HEK293T (cell line): ENCODE measurements at places on chromosomes 12 and 14.

DNA sequence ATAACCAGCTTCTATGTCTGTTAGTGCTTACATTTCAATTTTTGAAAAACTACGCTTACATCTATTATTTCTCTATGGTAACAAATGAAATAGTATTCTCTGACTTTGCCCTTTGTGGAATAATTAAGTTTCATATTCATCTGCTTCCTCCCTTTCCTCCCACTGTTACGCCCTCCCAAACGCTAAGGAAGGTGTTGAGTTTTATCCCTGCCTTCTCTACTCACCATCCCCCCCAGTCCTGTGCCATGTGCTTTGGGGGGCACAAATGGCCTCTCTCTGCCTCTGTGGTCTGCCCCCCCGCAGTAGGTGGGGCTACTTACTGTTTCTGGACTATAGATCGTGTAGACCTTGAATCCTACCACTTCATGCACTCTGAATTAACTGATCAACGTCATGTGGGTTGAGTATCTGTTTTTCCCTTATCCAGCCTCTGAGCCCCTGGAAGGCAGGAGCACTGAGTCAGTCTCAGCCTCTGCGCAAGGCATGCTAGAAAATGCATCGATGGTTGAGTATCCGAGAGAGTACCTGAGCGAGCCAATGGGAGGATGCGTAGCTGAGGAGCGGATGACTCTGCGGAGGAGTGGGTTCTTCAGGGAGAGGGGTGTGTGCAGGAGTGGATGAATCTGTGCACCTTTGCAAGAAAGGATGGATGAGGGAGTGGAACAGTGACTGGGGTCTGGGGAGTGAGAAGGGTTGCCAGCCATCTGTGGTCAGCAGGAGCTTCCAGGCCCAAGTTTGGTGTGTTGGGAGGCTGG lies 114.5 kb upstream of the RTL1 start:
- no peak for DNase-seq

- no peak for DNase-seq
Observed at GRCh38 chr12:100935929-100936328, 141.4 kb downstream of the ANO4 start.

DNA sequence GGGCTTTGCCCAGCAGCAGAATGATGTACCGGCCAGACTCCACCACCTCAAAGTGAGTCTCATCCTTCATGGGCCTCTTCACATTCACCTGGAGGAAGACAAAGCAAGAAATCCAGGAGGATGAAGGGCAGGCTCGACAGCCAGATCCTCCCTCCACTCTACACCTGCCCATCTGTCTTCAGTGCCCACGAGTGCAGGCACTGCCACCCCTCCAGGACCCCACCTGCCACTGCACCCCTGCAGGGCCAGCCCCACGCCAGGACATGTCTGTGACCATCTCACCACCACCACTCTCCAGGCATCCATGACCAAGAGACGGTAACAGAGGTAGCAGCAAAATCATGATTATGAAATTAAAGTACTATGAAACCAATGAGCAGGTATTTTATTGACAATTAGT lies 84.3 kb upstream of the ANO2 start:
- DNase-seq: no peak

DNA sequence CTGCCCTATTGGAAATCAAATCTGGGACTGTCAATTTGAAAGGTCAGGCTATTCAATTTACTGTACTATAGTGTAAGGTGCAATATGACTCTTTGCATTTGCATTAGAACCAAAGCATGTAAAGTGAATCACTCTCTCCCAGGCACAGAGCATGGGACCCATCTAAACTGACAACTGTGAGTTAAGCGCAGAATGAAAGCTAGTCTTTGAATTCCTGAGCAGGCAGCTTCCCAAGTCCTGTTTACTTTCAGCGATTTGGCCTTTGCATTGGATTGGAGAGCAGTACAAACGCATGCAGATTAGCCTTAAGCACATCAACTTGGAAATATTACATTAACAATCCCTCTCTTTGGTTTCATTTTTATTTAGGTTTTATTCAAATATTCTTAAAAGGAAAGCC lies 74.6 kb downstream of the RERG start:
- DNase-seq: no peak

GRCh38 chr14:95291859-95292542 lies 27.7 kb downstream of the CLMN start:
- peak; percentile 45 for DNase-seq

DNA sequence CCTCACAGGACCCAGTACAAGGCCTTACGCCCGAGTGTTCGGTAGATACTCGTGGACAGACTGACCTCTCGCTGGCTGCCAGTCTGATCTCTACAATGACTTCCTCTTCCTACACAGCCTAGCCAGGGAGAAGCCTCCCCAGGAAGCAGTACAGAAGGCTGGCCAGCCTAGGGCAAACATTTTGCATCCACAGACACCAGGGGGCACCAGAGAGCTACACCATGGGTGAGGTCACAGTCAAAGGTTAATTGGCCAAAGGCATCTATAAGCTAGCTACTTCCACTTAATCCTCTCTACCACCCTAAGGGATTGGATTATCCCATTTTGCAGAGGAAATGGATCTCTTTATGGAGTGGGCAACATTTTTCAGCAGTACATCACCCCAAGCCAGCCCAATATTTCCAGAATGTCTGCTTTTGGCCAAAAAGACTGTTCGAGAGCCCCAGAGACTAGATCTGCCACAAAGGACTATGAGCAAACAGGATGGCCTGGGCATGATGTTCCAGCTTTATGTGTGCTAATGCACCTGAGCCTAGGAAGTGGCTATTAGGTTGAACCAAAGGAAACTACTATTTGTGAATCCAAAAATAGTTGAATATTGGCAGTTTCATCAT lies 14.6 kb upstream of the PNMA1 start:
- DNase-seq: peak; percentile 83

DNA sequence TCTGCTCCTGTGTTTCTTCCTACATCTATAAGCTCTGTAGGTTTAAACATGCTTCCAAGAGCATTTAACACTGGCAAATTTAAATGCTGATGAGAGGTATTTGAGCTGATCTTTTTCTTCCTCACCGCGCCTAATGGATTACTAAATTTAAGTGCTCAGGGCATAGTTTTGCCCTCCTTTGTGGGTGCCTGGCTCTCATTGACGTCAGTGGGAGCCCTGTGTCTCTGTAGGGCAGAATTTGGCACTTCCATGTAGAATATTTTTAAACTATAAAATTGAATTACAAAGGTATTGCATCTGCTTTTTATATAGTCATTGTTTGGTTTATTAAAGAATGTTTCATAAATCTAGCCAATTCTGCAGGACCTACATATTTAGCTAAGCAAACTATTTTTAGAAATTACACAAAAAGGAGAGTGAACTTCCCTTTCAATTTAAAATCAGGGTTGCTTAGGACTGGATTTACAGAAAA lies 444.8 kb downstream of the AEBP2 start:
- no peak for DNase-seq

DNA sequence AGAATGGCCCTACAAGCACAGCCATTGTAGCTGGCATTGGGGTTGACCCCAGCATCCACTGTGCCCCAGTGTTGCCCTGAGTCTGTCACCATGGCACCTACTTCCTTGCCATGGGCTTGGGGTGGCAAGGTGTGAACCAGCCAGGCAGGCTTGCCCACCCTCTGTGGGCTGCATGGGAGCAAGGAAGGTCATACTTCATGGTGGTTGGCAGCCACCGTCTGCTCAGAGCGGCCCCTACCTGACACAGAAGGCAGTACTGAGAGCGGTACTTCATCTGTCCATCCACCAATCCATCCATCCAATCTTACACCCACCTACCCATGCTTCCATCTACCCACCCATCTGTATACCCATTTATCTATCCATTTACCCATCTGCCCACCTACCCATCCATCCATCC lies 160.1 kb downstream of the KIF26A start:
- no peak for DNase-seq

DNA sequence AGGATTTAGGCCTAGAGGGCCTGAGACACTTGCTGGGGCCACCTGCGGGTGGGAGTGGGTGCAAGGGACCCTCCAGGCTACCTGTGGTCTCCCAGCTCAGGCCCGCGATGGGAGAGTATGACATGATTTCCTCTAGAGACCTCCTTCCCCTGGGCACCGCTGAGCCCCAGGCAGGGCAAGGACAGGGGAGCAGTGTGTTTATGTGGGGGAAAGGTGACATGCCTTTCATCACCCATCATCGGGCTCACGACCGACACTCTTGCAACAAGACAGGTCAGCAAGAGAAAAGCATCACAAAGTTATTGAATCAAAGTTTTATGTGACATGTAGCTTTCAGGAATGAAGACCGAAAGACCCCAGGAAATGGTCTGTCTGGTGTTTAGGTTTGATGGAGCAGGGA lies 19.9 kb downstream of the SH2B3 start:
- DNase-seq: no peak

DNA sequence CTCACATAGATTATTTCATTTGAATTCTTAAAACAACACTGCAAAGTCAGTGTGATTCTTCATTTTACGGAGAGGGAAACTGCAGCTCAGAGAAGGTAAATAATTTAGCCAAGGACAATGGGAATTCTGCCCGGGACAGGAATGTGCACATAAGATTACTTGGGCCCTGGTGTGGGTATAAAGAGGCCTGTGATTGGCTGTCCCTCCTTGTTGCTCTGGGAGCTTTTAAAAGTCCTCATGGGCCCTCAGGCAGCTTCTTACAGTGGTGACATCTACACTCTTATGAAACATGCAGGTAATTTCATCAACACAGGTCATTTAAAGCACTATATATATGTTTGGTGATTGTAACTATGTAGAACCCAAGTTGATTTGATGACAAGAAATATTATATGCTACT lies 100.3 kb downstream of the ESR2 start:
- no peak for DNase-seq

- no peak for DNase-seq
Observed at GRCh38 chr12:116144384-116144783, 133.1 kb downstream of the MED13L start.

GRCh38 chr12:47080725-47081502 lies 1.2 kb upstream of the AMIGO2 start:
- DNase-seq: peak; percentile 26

- no peak for DNase-seq
Observed at GRCh38 chr14:35385042-35385839, 19.3 kb downstream of the NFKBIA start.

DNA sequence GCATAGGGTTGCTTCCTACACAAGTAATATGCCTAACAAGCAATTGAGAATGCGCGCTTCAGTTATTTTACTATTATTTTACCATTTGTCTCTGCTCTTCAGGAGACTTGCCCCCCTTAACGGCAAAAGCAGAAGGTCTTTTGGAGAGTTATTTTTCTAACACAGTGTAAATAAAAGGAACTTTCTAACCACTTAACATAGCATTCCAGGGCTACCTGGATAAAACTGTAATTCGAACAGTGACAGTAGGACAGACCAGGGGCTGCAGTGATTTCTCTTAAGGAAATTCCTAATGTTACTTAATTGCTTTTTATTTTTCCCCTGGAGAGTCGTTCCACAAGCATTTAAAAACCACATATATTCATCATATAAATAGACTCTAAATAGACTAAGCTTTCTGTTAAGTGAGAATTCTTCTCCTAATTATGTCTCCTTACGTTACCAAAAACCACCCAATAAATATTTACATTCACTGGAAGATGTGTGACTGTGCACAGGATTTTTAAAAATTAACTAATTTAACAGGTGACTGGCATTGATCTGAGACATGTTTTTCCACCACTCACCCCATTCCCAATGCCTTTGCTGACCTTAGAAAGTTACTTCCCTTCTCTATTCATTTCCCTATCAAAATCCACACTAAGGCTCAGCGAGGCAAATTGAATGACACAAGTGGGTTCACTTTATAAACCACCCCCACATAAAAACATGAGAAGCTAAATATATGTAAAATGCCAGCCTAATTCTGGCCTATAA lies 72.4 kb downstream of the RNF34 start:
- no peak for DNase-seq

GRCh38 chr12:12018454-12018853 lies 52.3 kb upstream of the BCL2L14 start:
- DNase-seq: no peak
